ENCODE measurements at places on chromosomes 4 and X.

- peak; percentile 78 for DNase-seq
Observed at GRCh38 chr4:94455081-94455480, 3.3 kb downstream of the PDLIM5 start.

DNA sequence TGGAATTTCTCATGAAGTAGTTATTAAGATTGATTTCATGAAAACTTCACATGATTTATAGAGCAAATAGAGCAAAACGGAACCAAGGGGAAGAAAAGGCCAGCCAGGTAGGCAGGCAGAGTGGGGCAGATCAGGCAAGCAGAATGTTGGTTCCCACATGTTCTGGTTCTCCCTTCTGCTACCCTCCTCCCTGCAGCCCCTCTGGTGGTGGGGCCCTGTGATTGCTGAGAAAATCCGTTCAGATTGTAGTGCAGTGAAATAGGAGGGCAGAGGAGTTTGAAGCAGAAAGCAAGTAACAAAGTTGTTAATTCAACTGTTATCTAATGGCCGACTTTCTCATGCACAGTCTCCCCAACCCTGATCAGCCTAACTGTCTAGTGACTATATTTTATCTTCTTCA lies 185.3 kb downstream of the MID1IP1 start:
- no peak for DNase-seq

DNA sequence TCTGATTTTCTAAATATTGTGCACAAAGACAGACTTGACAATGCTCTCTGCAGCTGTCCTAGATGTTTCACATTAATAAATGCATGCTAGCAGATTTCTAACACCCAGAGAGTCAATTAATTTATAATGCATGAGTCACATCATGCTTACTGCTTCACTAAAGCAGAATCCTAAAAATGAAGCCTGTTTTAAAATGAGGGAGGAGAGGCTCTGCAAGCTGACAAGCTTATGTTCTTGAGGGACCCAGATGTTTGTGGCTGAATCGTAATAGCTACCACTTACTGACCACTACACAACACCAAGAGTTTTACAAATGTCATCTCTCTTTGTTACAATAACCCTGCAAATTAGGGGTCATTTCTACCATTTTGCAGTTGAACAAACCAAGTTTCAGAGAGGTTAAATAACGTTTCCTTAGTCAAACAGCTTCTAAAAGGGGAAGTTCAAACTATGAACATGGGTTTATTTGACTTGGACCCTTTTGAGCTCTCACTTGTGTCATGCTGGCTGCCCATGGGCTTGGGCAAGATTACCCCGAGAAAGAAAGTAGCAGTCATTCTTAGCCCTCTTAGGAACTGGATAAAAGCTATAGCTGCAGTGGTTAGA lies 262.7 kb upstream of the ETNPPL start:
- no peak for DNase-seq

DNA sequence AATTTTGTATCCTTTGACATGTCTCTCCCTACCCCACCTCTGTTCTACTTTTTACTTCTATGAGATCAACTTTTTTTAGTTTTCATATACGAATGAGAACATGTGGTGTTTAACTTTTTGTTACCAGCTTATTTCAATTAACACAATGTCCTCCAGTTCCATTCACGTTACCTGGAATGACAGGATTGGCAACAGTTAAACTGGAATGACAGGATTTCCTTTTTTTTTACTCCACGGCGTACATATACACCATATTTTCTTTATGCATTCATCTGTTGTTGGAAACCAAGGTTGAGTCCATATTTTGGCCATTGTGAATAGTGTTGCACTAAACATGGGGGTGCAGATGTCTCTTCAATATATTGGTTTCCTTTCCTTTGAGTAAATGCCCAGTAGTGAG lies 171.8 kb upstream of the GPC4 start:
- DNase-seq = no peak

DNA sequence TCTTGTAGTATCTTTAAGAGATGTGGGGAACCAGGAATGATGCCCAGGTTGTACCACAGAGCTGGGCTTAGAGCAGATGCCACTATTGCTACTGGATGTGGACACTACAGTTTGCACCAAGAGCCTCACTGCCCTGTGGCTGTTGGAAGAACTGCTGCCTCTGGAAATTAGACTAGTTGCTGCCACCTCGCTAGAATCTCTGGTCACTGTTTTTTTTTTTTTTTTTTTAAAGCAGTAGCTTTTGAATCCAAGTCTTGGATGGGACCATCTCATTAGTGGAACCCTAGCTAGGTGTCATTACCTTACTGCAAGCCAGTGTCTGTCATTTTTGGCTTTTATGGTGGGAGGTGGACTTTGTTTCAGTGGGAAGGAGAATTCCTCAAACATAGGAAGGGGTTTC lies 105.5 kb downstream of the ARHGAP10 start:
- DNase-seq = no peak

DNA sequence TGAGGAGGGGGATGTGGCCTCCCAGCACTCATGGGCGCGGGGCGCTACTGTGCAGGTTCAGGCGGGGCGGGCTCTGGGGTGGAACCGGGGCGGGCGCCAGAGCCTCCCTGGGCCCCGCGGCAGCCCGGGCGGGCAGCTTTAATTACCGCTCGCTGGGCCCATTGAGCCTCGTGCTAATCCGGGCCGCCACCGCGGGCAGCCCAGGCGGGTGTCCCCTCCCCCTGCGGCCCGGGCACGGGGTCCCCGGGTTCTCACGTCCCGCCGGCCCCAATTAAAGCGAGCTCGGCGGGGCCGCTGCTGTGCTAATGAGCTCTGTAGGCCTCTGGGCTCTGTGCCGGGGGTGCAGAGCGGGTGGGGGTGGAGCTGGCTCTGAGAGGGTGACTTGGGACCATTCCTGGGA lies 22.8 kb upstream of the FGFR3 start:
- no peak for DNase-seq

GRCh38 chr4:3630136-3630597 lies 97.9 kb upstream of the LRPAP1 start:
- DNase-seq = no peak

GRCh38 chrX:65696613-65697012 lies 29.2 kb downstream of the MSN start:
- no peak for DNase-seq
